Ascending aorta (tissue), 2 donors: ENCODE measurements at places on chromosomes 5 and 9. TPM values are rescaled to one million over a fixed set of nuclear protein-coding genes. Genes with fewer than 3 reads are reported as not detected.
A peak's percentile ranks its signal among the peaks of the same experiment; 100 is the strongest.

GRCh38 chr9:22084336-22085035 lies 75.4 kb upstream of the CDKN2B start:
- H3K27ac ChIP-seq, result no peak overlapping the region
- H3K27me3 ChIP-seq, result no peaks in the 10 kb centered on the region
- no peak overlapping the region for H3K4me3 ChIP-seq

- no peaks in the 10 kb centered on the region for H3K27me3 ChIP-seq
- H3K36me3 ChIP-seq, result no peaks in the 10 kb centered on the region
- peak overlapping the region; percentile 81 for H3K27ac ChIP-seq
- H3K4me1 ChIP-seq, result peaks cover 56% of the 10 kb centered on the region
- no peak overlapping the region for H3K4me3 ChIP-seq
These were observed 25.6 kb downstream of the DUSP1 start for GRCh38 chr5:172745406-172745805.

DNA sequence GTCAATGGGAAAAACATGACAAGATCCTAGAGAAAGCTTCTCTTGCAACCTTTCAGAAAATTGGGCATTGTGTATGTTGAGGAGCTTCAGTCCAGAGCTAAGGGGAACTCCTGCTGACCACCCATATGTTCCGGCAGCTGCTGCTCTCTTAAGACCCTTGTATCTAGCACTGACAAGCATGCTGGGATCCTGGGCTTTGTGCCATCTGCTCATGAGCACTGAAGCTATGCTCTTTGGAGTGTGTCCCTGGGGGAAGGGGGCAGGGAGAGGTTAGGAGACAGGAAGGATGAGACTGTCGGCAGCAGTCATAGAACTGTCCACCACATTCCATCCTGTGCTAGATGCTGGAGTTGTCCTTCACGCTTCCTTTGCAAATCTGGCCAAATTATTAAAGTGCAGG lies 109.3 kb downstream of the JAKMIP2 start:
- no peak for DNase-seq
- H3K4me1 ChIP-seq, result no peaks in the 10 kb centered on the region
- no peaks in the 10 kb centered on the region for H3K27me3 ChIP-seq
- H3K36me3 ChIP-seq, result no peaks in the 10 kb centered on the region
- H3K27ac ChIP-seq, result no peak overlapping the region
- H3K4me3 ChIP-seq, result no peak overlapping the region

DNA sequence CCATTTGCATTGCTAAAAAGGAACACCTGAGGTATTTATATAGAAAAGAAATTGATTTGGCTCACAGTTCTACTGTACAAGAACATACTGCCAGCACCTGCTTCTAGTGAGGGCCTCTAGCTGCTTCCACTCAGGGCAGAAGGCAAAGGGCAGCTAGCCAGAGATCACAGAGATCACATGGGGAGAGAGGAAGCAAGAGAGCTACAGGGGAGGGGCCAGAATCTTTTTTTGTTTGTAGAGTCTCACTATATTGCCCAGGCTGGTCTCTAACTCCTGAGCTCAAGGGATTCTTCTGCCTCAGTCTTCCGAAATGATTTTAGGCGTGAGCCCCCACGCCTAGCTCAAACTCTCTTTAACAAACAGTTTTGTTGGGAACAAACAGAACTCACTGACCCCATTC lies 6.1 kb downstream of the SLCO4C1 start:
- H3K27ac ChIP-seq, result no peak overlapping the region
- H3K36me3 ChIP-seq, result no peaks in the 10 kb centered on the region
- H3K4me1 ChIP-seq, result no peaks in the 10 kb centered on the region
- no peaks in the 10 kb centered on the region for H3K27me3 ChIP-seq
- H3K4me3 ChIP-seq, result no peak overlapping the region
- no peak for DNase-seq

Gene TIMD4
- total RNA-seq, result 1.1 TPM

DNA sequence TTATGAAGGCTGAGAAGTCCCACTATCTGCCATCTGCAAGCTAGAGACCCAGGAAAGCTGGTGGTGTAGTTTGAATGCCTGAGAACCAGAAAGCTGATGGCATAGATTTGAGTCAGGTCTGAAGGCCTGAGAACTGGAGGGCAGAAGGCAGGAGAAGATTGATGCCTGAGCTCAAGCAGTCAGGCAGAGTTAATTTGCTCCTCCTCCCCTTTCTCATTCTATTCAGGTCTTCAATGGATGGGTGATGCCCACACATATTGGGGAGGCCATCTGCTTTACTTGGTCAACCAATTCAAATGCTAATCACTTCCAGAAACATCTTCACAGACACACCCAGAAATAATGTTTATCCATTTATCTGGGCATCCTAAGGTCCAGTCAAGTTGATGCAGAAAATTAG lies 87.6 kb upstream of the CPLX2 start:
- no peak for DNase-seq
- no peaks in the 10 kb centered on the region for H3K27me3 ChIP-seq
- H3K4me3 ChIP-seq, result no peak overlapping the region
- no peaks in the 10 kb centered on the region for H3K36me3 ChIP-seq

Gene PCDHGA10
- 4.4 TPM for total RNA-seq

GRCh38 chr5:16918156-16918555 lies 17.9 kb downstream of the MYO10 start:
- H3K27me3 ChIP-seq, result no peaks in the 10 kb centered on the region
- H3K27ac ChIP-seq, result no peak overlapping the region
- no peak for DNase-seq
- no peaks in the 10 kb centered on the region for H3K4me1 ChIP-seq

DNA sequence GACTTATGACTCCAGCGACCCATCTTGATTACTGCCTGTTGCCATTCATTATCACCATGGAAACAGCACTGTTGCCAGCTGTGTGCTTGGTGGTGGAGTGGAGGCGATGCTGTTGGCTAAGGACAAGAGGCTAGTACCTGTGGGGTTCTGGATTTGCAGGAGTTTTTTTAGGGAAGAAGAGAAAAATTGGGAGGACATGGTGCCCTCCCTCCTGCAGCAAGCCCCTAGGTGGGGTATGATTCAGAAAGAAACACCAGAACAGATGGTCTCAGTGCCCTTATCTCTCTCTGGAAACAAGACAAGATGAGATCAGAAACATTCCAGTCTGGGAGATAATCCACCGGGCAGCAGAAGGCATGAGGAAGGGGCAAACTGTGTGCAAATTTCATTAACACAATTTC lies 87.8 kb upstream of the TLR4 start:
- H3K27ac ChIP-seq, result no peak overlapping the region
- no peak overlapping the region for H3K4me3 ChIP-seq
- no peak for DNase-seq
- no peaks in the 10 kb centered on the region for H3K36me3 ChIP-seq

Gene TMEM38B
- total RNA-seq, result 11.0 TPM

GRCh38 chr9:26561928-26562327 lies 330.7 kb downstream of the CAAP1 start:
- H3K36me3 ChIP-seq, result no peaks in the 10 kb centered on the region
- H3K27ac ChIP-seq, result no peak overlapping the region
- H3K4me1 ChIP-seq, result no peaks in the 10 kb centered on the region

- no peaks in the 10 kb centered on the region for H3K36me3 ChIP-seq
- no peak overlapping the region for H3K27ac ChIP-seq
- H3K27me3 ChIP-seq, result no peaks in the 10 kb centered on the region
- no peak for DNase-seq
These were observed 114.0 kb downstream of the KIF4B start for GRCh38 chr5:155127552-155127951.

Gene DIPK1B
- 86.2 TPM for total RNA-seq

- H3K27ac ChIP-seq, result no peak overlapping the region
- no peak for DNase-seq
- H3K4me1 ChIP-seq, result no peaks in the 10 kb centered on the region
- H3K27me3 ChIP-seq, result no peaks in the 10 kb centered on the region
These were observed 39.4 kb upstream of the MAP1B start for GRCh38 chr5:72067682-72068470.

Gene MRRF
- total RNA-seq, result 16.1 TPM

Gene ZNF618
- total RNA-seq, result 16.1 TPM

Gene SLCO4C1
- total RNA-seq, result not detected

- H3K36me3 ChIP-seq, result no peaks in the 10 kb centered on the region
- H3K4me1 ChIP-seq, result peaks cover 4% of the 10 kb centered on the region
- no peak for DNase-seq
- no peaks in the 10 kb centered on the region for H3K27me3 ChIP-seq
- no peak overlapping the region for H3K27ac ChIP-seq
- peak overlapping the region; percentile 69 for H3K4me3 ChIP-seq
These were observed 736 bp upstream of the GLDC start for GRCh38 chr9:6646293-6646636.

Gene SLIT3
- total RNA-seq, result 128 TPM
